Stimulated activated CD4-positive, alpha-beta T cell treated with anti-CD3 and anti-CD28 coated beads, Interleukin-15, amount 100 ng/mL, for 1 hour (primary cell): ENCODE measurements at places on chromosomes 6 and 20.

GRCh38 chr6:11235062-11235461 is 2.6 kb upstream of the NEDD9 start:
- DNase-seq = no peak

DNA sequence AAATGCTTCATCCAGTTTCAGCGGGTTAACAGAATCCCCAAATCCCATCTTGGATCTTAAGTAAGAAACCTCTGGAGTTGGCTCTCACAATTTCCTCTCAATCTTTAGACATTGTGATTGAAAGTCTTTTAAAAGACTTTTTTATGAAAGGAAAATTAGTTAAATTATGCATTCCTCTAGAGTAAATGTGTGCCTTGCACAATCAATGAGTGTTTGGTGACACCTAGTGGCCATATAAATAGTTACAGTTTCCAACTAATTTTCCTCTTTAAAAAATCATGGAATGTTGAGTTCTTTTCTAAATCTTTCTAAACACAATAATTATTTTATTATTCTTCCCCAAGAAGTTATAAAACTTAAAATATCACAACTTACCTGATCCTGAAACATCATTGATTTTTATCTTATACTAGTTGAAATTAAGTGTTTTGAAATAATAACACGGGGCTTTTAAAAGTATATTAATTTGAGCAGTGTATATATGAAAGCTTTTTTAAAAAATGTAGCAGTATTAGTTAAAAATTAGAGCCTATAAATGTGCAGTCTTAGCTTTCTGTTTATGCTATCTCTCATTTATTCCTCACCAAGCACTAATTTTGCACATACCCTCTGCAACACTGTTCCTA is 66.4 kb downstream of the PKHD1 start:
- DNase-seq = no peak

DNA sequence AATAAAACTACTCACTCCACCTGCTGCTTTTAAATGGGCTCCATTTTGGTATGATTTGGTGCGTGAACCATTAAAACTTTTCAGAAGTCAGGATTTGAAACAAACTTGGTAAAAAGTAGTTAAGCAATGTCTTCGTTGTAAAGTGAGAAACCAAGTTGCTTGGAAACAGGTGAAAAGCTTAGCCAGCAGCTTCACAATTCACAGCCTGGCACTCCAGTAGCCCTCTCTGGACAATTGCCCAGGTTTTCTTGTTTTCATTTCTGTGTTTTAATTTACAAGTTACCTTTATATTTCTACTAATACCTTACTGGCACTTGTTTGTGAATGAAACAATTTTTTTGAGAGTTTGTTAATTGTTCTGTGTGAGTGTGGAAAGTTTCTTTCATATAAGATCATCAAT is 12.8 kb downstream of the NT5E start:
- DNase-seq = no peak

GRCh38 chr20:34124469-34125249 is 12.6 kb upstream of the EIF2S2 start:
- DNase-seq = no peak

DNA sequence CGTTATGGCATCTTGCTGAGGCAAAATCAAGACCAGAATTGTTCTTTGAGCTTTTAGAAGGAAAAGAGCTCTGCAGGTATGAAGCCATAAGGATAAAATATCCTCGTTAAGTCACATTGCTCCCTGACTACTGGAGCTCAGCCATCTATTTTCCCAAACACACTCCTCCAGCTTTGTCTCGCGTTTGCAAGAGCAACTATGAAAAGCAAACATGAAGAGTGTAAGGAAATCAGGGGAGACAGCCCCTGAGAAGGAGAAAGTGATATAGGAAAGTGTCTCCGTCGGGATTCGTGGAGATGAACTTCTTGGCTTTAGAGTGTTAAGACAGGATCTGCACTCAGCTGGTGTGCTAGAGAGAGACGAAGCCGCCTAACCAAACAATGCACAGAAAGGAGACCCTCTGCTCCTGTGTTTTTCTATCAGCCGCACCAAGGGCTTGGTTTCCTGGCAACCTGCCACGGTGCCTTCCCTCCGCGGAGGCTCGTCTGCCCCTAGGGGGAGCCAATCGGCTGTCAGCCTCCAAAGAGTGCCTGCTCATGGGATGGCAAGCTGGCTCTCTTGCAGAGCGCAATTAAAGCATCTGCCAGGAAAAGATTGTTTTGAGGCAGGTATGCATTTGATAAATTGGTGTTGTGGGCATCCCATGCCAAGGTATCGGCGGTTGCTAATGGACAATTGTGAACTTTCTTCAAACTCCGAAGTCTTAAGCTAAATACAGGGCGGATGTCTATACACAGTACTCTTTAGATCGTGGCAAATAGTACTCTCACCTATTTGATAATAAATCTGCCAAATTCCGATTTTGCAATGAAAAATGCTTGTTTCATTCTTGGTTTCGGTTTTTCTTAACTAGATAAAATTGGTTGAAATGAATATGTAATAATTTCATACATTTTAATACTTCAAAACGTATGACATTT is 603.2 kb downstream of the RNF144B start:
- DNase-seq = no peak
